ENCODE measurements at places on chromosomes 13 and 19.
A peak's percentile ranks its signal among the peaks of the same experiment; 100 is the strongest.

DNA sequence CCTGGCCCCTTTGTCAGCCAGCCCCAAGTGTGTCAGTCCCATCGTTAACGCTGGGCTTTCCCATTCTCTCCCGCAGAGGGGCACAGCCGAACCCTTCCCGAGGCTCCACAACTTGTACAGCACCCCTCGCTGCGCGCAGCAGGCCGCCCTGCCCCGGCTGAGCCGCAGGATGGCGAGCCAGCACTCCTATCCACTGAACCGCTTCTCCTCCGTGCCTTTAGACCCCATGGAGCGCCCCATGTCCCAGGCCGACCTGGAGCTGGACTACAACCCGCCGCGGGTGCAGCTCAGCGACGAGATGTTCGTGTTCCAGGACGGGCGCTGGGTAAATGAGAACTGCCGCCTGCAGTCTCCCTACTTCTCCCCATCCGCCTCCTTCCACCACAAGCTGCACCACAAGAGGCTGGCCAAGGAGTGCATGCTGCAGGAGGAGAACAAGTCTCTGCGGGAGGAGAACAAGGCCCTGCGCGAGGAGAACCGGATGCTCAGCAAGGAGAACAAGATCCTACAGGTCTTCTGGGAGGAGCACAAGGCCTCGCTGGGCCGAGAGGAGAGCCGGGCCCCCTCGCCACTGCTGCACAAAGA is 11.1 kb downstream of the CBY2 start:
- no peak for DNase-seq

- no peak for DNase-seq
These were observed 155.2 kb downstream of the RFC3 start for GRCh38 chr13:33973194-33973593.

GRCh38 chr13:73672492-73672891 is 461.7 kb downstream of the KLF12 start:
- DNase-seq, result no peak

DNA sequence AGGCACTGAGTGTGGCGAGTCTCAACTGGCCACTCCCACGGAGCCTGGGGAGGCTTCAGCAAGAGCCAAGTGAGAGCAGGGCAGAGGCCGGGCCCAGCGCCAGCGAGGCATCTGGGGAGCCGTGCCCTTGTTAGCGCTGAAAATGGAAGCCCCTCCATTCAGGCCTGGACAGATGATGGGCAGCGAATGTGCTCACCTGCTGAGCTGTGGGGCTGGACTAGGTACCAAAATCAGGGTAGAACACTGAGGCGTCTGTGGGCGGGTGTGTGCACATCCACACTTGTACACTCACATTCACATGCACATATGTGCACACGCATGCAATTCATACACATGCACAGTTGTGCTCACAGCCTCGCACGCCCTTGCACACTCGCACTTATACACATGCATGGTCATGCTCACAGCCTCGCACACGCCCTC is 20.7 kb downstream of the NAXD start:
- DNase-seq, result peak; percentile 74

GRCh38 chr19:37303591-37304171 is 67.2 kb upstream of the ZNF527 start:
- peak; percentile 63 for DNase-seq

- DNase-seq, result no peak
These were observed 920 bp upstream of the SIGLEC7 start for GRCh38 chr19:51141181-51141580.

GRCh38 chr13:28744091-28744536 is 25.3 kb upstream of the SLC46A3 start:
- DNase-seq, result no peak

- DNase-seq, result no peak
These were observed 4.3 kb downstream of the PTOV1 start for GRCh38 chr19:49855277-49855675.

DNA sequence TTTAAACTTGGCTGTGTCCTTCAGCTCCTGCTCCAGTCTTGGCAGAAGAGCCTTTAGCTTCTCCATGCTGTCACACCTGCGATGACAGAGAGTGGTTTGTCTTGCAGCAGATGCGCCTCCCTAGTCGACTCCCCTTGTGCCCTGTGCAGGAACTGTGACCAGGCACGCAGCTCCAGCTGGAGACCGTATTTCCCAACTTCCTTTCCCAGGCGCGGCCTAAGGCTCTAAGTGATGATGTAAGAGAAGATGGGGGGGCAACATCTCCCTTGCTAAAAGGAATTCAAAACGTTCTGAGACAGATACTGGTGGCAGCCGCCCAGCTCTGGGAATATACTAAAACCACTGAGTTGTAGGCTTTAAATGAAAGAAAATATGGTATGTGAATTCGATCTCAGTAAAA is 16.3 kb downstream of the DCUN1D2 start:
- no peak for DNase-seq

- no peak for DNase-seq
These were observed 10.8 kb downstream of the ALOX5AP start for GRCh38 chr13:30745906-30746686.

DNA sequence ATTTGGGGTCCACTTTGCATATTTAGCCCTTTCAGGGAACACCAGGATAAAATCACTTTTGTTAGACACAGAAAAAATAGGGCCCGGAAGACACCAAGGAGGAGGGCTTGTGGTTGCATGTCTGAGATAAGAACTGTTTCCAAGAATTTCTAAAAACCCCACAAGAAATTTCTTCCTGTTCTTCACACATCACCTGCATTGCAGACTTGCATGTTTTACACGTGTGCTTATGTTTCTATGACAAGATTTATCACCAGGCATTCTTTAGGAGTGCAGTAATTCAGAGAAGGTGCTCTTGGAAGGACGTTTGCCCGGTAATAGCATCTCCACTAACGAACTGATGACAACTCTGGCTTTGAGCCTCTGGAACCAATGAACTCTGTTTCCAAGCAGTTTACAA is 7.1 kb upstream of the ACTL9 start:
- no peak for DNase-seq

GRCh38 chr13:50152655-50153309 is 137.5 kb downstream of the KCNRG start:
- DNase-seq, result no peak

DNA sequence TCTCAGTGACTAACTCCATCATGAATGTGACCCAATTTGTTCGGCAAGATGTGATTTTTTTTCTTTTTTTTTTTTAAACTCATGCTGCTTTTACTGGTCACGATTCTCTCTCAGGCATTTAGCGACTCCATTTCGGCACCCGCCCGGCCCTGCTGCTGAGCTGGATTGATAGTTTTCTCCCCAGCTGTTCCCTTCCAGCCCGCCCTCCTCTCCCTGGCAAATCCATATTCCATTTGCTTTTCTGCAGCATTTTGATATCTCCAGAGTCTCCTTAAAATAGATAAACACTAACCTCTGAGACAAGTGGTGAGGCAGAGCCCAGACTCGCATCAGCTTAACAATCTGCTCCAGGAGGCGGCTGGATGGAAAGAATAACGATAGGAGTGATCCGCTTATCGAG is 55.5 kb upstream of the KATNAL1 start:
- DNase-seq, result no peak

DNA sequence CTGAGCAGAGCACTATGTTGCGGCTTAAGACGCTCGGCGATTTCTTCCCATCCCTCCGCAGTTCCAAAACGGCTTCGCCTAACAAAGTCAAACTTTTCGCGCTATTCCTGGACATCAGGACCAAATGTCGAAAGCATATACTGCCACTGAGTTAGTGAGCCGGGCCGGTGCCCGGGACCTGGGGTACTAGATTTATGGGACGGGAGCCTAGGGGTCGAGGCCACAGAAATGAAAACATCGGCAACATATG is 699 bp downstream of the RCBTB2 start:
- no peak for DNase-seq

- DNase-seq, result no peak
These were observed 598 bp upstream of the GJB6 start for GRCh38 chr13:20232556-20233277.

DNA sequence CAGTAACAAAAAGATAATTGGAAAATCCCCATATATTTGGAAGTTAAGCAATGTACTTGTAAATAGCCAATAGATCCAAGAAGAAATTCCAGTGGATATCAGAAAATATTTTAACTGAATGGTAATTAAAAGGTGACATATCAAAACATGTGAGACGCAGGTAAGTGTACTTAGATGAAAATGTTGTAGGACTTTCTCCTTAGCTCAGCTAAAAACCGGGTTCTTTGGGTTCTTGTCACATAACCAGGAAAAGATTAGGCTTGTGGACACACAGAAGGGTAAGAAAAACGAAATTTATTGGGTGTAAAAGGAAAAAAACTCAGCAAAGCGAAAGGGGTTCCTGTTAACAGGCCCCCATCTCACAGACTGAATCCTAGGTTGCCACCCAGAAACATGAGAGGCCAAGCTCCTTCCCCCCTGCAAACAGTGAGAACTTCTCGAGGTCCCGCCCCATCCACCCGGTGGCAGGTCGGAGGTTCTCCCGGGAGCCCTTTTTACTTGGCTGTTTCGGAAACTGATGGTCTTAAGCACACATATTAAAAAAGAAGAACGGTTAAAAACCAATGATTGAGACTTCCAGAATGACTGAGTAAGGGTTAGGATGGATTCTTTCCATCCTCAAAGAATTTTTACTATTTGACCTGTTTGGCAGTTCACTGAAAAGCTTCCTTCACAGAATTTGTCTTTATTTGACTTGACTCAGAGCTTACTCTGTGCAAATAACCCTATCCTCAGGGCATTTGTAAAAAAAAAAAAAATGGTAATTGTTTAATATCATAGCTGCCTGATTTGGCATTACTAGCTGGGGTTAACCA is 3.1 kb upstream of the CCDC70 start:
- no peak for DNase-seq

DNA sequence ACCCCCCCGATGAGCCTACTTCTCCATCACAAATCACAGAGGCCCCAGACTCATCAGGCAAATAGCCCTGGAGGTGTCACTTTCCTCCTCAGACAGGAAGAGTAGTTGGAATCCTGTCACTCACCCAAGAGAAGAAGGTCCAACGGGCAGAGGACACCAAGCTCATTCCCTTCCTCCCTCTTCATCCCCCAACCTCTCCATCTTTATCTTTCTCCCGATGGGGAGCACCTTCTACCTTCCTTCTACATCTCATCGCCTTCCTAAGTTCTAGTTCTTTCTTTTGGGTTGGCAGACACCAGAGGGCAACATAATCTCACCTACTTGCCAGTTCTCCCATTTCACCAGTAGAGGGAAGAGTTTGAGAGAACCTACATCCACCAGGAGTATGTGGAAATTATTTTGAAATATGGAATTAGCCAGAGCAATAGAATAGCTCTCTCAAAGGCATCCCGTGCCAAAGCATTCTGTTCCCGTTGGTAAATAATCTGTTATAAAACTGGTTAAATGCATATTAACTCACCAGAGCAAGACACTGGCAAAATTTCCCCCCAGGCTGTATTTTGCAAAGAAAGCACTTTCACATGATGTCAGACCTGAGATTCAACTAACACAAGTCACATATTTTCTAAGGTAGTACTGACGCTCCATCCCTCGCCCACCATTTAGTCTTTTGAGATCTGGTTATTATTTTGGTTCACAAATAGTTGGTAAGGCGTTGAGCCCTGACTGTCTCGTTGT is 55.0 kb downstream of the ZIC5 start:
- DNase-seq, result no peak

DNA sequence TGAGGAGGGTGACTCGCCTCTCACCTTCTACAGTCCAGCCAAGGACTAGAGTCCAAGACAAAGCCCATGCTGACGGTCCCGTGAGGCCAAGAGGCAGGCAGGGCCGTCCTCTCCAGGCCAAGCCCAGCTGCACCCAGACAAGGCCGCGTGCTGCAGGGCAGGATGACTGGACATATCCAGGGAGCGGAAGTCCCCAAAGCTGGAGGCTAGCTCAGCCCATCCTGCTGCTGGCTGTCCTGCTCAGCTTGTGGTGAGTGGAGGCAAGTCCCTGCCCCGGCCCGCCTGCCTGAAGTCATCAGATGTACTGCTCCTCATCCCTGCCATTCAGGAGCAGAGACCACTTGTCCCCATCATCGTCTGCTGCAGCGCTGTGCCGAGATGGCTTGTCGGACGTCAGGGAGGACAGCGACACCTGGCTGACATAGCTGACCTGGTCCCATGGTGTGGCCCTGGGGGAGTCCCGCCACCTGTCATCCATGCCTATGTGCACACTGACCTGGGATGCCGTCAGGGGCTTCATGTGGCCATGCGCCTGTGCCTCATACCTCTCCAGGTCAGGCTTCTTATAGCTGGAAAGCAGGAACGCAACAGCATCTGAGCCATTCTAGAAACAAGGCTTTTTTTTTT is 72.8 kb downstream of the CCDC70 start:
- no peak for DNase-seq

GRCh38 chr19:3655402-3656072 is 28.9 kb upstream of the CACTIN start:
- DNase-seq, result no peak

DNA sequence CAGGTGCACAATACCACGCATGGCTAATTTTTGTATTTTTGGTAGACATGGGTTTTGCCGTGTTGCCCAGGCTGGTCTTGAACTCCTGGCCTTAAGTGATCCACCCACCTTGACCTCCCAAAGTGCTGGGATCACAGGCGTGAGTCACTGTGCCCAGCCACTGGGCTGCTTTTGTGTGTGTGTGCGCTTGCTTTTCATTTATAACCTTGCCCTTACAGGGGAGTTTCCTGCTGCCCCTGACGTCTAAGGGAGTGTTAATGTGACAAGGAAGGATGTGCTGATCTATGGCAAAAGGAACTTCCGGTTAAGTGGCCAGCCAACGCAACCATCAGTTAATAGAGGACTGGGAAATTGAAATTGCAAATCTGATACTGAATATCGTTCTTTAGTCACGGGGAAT is 57.7 kb downstream of the ING1 start:
- DNase-seq, result no peak

GRCh38 chr13:25948910-25949309 is 102.9 kb downstream of the SHISA2 start:
- no peak for DNase-seq

- DNase-seq, result no peak
These were observed 3.2 kb upstream of the ZNF235 start for GRCh38 chr19:44308011-44308410.

GRCh38 chr19:38006361-38007045 is 99.5 kb downstream of the SIPA1L3 start:
- no peak for DNase-seq

GRCh38 chr19:37227996-37228395 is 10.0 kb downstream of the ZNF383 start:
- DNase-seq, result no peak

GRCh38 chr19:47056411-47056810 is 8.0 kb upstream of the TMEM160 start:
- no peak for DNase-seq

- no peak for DNase-seq
These were observed at the start of gene EHD2 for GRCh38 chr19:47713046-47714021. TSS of gene EHD2 (plus strand) at chr19:47713422. CDS start at chr19:47716613, 3,191 bp downstream.

GRCh38 chr13:91580749-91581148 is 182.3 kb downstream of the GPC5 start:
- no peak for DNase-seq

- no peak for DNase-seq
These were observed 37.6 kb upstream of the C1QTNF9 start for GRCh38 chr13:24271601-24272451.

DNA sequence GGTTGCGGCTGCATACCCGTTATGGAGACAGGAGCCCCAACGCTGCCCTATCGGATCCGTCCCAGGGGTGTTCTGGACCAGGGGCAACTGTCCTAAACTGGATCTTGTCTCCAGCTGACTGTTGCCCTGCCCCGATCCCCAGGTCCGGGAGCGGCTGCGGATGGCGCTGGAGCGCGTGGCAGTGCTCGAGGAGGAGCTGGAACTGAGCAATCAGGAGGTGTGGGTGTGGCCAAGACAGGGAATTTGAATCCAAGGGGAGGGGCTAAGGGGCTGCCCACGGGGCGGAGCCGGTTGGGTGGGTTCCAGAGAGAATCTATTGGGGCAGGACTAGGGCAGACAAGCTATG is 9.9 kb downstream of the PPFIA3 start:
- DNase-seq, result no peak

- no peak for DNase-seq
These were observed 470 bp downstream of the ZNF835 start for GRCh38 chr19:56670961-56671612.

Data from suprapubic skin (tissue), 4 donors.